ENCODE measurements at places on chromosomes 6 and 20.

DNA sequence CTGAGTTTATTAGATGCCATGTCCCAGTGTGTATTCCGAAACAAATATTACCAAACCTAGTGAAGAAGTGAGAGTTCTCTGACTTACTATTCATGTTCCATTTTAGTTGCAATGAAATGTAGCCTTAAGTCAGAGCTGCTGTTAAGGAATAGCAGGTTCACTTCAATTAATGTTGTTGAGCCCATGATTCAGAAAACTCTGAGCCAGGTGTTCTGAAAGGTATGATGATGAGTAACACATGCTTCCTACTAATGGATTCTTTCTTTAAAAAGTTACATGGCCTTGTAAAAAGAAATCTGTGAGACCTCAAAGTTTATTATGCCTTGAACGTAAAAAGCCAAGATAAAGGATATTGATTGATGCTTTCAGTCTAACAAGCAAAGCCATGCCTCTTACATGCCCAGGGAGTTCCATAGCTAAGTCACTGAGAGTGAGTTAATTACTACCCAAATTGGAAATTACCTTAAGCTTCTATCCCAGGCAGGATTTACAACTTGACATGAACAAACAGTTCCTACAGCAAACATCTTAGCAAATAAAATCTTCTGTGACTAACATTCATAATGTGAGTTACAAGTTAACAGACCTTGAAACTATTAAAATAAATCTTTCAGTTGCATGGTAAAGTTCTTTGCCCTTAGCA is 122.9 kb downstream of the AKAP7 start:
- DNase-seq, result no peak

GRCh38 chr6:157185171-157185570 is 138.1 kb downstream of the TMEM242 start:
- no peak for DNase-seq

DNA sequence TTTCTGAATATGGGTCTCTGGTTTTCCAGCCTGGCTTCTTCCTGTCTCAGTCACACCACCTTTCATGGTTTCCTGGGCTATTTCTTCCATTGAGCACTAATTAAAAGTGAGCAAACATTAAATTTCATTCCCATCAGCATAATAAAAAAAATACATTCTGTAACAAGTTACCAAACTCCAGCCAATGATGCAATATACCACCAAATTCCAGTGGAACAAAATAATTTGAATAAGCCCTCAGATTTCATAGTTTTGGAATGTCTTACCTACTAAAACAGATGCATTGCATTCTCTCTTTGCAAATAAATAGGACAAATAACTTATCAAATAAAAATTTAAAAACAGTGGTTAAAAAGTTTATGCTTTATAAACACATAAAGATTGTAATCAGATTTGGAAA is 97.8 kb upstream of the PRDM1 start:
- no peak for DNase-seq

DNA sequence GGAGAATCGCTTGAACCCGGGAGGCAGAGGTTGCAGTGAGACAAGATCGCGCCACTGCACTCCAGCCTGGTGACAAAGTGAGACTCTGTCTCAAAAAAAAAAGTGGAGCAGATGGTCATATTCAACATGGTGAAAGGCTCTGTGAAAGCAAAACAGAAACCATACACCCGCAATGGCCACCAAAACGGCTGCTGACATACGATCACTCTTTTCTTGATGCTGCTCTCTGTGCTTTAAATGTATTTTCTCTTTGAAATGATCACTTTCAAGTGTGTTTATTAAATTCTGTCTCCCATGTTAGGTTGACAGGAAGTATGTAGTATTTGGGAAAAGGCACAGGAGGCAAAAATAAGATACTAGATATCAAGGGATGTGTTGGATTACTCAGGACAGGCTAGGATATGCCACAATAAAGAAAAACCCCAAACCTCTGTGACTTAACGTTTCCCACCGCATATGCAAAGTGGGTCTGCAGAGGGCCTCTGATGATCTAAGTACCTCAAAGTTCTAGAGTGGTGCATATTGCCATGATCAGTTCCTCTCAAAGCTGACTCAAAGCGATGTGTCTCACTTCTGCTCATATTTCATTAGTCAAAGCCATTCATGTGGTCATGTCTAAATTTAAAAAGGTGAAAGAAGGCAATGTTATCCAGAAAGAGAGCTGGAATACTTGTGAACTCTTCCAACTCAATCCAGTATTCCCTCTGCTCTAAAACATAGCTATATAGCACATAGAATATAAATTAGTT is 155.1 kb upstream of the SOX4 start:
- no peak for DNase-seq

DNA sequence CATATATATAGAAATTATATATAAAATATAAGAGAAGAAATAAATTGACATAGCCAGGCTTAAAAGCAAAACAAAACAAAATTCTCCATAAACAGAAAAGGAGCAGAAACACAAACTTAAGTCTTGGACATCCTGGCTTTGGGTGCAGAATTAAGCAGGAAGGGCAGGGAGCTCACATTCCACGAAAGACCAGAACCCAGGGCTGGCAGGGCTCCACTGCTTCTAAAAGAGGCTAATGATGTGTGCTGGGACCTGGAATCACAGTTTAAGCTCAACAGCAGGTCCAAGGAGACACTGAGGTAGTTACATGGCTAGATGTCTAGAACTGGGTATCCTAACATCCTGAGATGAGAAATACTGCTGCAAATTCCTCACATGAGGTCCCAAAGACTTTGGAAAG is 210.3 kb downstream of the WDR27 start:
- no peak for DNase-seq

DNA sequence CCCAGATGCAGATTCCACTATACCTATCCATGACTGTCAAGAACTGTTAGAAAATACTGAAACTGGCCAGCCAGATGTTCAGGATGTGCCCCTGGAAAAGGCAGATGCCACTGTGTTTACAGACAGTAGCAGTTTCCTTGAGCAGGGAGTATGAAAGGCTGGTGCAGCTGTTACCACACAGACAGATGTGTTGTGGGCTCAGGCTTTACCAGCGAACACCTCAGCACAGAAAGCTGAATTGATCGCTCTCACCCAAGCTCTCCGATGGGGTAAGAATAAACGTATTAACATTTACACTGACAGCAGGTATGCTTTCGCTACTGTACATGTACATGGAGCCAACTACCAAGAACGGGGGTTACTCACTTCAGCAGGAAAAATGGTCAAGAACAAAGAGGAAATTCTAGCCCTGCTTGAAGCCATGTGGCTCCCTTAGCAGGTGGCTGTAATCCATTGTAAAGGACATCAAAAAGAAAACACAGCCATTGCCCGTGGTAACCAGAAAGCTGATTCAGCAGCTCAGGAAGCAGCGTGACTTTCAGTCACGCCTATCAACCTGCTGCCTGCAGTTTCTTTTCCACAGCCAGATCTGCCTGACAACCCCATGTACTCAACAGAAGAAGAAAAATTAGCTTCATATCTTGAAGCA is 459.7 kb upstream of the HTR1E start:
- no peak for DNase-seq

DNA sequence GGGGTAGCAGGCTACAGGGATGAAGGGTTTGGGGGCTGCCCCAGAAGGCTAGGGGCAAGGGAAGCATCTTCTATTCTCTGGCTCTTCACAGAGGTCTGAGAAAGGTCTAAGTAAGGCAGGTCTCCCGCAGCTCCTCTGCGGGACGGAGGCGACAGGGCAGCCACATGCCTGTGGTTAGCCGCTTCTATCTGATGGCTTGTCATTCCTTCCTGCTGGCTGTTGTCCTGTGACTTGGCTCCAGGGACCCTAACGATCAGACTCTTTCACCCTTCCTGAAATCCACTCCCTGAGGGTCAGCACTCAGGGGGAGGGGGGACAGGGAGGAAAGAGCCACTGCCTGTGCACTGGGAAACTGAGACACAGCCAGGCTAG is 673 bp downstream of the CST7 start:
- DNase-seq, result no peak

DNA sequence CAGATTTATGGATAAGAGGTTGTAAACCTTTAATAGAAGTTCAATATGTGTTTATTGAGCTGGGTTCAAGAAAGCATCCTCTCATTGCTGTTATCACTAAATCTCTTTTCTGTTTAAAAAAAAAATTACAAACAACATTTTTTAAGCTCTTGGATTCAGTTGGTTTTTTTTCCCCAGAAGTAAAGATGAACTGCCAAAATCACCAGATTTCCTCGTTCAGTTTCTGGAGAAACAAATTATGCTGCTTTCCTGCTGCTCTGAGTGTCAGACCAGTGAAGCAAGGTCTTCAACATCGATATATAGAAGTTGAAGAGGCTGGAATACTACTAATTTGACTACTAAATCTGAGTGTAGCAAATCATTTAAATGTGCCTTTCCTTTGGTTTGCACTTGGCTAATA is 352.1 kb upstream of the IRAK1BP1 start:
- no peak for DNase-seq

- DNase-seq, result peak; percentile 72
Measured at GRCh38 chr20:38152621-38153221, 12.3 kb downstream of the TGM2 start.

DNA sequence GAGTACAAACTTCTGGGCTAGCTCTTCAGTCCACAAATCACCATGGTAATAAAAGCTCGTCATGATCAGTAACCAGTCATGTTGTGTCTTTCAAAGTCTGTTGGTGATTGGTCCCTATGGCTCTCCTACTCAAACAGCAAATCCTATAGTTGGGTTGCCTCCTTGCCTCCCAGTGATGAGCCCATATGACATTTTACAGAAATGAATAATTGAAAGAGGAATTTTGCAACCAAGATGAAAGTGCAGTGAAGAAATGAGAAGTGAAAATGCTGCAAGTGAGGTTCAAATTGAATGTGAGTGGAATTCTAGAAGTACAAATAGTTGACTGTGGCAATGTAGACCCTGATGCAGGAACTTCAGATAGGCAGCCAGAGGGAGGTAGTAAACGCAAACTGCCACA is 5.1 kb upstream of the SIRPD start:
- DNase-seq, result no peak

DNA sequence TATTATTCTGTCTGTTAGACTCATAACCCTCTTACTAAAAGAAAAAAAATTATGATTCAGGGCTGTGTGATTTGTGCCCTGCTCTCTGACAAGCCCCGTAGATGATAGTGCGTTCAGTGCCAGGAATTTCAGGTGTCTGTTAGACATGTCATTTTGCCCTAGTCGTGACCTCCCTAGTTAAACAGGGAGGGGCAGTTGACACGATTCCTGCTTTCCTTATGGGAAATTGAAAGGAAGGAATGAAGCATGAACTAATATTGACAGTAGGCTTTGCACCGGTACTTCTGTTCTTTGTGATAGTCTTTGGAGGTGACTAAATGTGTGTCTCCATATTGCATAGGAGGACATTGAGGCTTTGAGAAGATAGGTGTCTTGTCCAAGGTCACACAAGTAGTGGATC is 26.3 kb downstream of the RPRD1B start:
- no peak for DNase-seq

DNA sequence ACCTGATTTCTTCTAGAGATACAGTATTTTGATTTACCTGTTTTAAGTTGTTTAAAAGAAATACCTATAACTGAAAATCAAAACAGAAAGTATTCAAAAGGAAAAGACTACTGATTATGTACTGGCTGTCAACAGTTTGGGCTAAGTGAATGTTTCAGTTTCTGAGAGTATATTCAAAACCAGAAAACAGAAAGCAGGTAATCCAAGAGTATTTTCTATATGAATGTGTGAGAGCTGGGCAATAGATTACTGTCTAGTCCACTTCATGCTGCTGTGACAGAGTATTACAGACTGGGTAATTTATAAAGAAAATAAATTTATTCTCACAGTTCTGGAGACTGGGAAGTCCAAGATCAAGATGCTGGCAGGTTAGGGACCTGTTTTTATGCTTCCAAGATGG is 261.0 kb downstream of the ARHGAP18 start:
- no peak for DNase-seq

DNA sequence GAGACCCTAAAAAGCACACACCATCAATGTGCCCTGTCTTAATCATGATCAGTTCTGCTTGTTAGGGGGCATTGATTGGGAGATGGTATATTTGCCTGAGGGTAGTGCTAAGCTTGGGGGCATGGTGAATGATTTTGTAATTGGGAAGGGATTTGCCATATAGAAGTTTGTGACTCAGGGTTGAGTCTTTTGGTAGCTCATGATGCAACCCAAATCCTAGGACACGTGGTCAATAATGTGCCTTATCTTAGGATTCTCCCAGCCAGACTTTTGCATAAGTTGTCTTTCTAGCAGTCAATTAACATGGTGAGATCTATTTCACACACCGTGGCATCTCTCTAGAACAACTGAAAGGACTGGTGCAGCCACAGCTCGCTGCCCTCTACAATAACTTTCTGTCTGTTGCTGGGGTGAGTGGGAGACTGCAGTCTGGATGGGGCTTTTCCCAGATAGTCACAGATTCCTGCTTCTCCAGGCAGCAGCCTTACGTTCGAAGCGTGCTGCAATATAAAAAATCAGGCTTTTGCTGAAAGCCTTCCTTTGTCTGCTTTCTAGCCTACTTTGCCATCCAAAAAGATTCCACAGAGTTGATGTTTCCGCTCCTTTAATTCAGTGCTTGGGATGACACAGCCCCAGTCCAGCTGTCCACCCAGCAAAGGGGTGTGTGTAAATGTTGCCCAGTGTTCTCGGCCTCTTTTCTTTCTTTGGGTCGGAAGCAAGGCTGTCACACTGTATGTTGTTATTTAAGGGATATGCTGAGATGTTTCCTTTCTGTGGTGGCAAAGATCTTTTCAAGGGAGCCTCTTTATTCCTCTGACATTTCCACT is 58.9 kb downstream of the ID4 start:
- no peak for DNase-seq

- no peak for DNase-seq
Measured at GRCh38 chr6:139296927-139297326, 5.1 kb upstream of the TXLNB start.

GRCh38 chr6:74764486-74764885 is 441.4 kb downstream of the COL12A1 start:
- no peak for DNase-seq

DNA sequence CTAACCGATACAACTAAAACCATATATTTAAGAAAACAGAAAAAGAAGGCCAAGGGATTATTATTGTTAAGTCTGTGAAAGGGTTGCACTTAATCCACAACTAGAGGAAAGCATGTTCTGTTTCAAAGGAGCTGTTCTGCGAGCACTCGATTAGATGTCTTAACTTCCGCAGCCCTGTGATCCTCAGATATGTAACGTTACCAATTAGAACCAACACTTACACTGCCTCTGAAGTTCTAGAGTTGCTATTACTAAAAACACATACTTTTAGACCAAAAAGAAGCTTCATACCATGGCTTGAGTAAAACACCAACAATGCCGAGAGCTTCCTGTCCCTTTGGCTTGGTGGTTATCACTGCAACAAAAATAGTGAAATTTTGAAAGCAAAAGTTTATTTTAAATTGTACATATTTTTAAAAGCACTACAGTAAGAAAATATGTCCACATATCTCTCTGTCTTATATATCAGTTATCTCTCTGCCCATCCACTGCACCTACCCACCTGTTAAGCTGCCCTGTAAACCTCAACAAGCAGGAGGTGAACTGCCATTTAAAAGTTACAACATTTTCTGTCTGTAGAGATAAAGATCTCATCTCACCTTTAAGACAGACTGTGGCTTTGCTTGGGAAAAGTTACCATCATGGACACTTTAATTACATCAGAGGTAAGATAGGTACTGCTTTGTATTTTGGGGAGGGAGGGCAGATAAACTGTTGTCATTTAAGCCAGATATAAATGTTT is 7.1 kb upstream of the DUSP22 start:
- DNase-seq, result no peak

All from 8988T (cell line).